ENCODE measurements at places on chromosomes 4 and X.

- DNase-seq: no peak
Observed at GRCh38 chrX:12488771-12489170, 302.4 kb upstream of the PRPS2 start.

DNA sequence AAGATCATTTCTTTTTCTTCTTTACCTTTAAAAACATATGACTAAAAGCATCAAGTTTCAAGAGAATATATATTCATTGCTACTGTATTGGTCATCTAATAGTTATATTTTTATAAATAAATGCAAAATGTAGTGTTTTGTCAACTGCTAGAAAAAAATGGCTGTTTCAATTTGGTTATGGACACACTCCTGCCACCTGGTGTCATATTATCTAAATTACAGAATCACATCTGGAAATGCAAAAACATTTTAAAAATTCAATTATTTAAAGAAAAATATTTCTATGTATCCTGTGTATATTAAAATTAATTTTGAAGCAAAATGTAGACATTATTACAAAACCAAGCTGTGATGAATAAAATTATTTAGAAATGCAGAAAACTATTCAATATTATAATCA, 329.4 kb upstream of the PCDH18 start:
- DNase-seq: no peak

DNA sequence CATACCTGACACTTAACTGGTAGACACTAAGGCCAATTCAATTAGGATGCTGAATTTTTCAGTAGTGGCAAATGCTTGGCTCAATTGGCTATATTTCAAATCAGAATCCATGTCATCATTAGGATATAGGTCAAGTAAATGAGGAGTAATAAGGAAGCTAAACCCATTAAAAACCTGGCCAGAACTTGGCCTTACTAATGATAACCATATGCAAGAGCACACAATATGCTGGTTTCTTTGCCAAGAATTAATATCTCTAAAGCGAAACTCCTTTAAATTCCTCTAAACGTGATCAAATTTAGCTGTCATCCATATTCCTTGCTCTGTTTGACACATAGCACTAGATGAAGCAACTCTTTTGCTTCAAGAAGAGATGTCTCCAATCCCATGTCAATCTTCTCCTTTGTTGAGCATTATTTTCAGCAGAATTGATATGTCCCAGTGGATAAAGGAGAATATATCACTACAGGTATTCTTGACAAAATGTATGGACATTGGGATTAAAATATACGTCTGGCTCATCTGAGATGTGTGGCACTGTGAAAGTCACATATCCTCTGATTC, 206.1 kb upstream of the ANKRD50 start:
- DNase-seq: no peak

GRCh38 chrX:18889346-18890048, 94.4 kb downstream of the PHKA2 start:
- no peak for DNase-seq

- DNase-seq: no peak
Observed at GRCh38 chr4:173046818-173047217, 121.8 kb upstream of the GALNT7 start.

- no peak for DNase-seq
Observed at GRCh38 chrX:129731228-129731627, 7.6 kb upstream of the XPNPEP2 start.

DNA sequence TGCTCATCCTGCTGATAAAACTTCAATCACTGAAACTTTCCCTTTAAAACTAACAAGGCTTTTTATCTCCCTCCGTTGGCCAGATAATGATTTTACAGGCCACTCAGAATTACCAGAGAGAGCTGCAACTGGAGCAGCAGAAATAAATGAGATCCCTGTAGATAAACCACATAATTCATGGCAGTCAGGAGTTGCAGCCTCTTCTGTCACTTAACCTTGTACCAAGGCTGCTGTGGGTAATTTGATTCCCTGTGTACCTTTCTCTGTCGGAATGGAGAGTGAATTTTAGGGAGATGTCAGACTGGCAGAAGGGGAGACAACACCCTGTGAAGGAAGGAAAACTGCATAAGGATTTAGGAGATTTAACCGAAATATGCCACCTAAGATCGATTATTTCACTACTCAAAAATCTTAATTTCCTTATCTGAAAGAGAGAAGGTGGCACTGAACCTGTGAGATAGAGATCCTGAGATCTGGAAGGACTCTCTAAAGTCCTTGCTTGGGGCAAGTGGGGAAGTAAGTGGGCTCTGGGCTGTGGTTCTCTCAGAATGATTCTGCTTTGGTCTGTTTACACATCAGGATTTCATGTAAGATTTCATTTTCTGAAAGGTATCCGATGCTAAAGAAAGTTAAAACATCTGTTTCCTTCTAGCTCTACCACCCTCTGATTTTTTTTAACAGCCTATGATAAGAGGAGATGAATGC, 14.3 kb upstream of the TSPAN5 start:
- no peak for DNase-seq

GRCh38 chr4:58669783-58670182, 1559.6 kb upstream of the IGFBP7 start:
- DNase-seq: no peak

DNA sequence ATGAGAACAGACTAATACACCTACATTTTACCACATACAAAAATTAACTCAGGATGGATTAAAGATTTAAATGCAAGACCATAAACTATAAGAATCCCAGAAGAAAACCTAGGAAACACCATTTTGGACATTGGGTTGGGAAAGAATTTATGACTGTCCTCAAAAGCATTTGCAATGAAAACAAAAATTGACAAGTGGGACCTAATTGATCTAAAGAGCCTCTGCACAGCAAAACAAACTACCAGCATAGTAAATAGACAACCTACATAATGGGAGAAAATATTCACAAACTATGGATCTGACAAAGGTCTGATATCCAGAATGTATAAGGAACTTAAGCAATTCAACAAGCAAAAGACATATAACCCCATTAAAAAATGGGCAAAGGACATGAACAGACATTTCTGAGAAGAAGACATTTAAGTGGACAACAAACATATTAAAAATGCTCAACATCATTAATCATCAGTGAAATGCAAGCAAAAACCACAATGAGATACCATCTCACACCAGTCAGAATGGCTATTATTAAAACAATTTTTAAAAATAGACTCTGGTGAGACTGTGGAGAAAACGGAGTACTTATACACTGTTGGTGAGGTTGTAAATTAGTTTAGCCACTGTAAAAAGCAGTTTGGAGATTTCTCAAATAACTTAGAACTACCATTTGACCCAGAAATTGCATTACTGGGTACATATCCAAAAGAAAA, 221.7 kb upstream of the DIPK2B start:
- DNase-seq: no peak

GRCh38 chr4:109146499-109146898, 156.0 kb downstream of the COL25A1 start:
- DNase-seq: no peak

GRCh38 chr4:186782302-186782701, 58.6 kb upstream of the FAT1 start:
- no peak for DNase-seq

DNA sequence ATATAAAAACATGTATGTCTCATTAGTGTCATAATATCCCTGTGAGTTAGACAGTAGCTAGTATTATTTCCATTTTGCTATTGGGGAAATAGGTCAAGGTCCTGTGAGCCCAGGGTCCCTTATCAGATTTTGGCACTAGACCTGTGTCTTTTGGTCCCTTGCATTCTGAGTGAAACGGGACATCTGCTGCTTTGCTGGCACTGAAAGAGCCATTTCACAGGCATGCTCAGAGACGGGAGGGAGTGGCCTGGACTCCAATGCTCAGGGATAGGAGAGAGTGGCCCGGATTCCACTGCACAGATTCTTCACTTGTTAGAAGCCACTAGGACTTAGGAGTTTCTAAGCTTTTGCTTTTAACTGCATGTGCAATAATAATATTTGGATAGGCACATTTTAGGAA, 177.2 kb downstream of the TSPAN5 start:
- DNase-seq: no peak

GRCh38 chr4:147923381-147923780, 191.5 kb downstream of the ARHGAP10 start:
- no peak for DNase-seq

- DNase-seq: no peak
Observed at GRCh38 chr4:159542296-159542695, 439.4 kb downstream of the RAPGEF2 start.

DNA sequence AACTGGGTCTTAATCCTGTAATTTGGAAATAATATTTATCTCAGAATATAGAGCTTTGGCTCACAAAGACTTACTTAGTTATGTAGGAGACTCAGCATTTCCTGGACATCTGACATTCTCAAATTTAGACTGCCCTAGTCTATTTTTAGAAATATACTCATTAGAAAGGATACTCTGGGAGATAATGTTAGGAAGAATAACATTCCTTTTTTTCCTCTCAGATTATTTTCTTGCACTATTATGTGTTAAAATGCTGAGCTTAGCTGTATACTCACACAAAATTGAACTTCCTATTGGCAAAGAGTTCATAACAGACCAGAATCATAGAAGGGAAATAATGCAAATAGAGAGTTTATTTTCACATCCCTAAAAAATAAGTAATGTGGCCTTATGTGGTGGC, 1424.9 kb upstream of the PCDH7 start:
- no peak for DNase-seq

DNA sequence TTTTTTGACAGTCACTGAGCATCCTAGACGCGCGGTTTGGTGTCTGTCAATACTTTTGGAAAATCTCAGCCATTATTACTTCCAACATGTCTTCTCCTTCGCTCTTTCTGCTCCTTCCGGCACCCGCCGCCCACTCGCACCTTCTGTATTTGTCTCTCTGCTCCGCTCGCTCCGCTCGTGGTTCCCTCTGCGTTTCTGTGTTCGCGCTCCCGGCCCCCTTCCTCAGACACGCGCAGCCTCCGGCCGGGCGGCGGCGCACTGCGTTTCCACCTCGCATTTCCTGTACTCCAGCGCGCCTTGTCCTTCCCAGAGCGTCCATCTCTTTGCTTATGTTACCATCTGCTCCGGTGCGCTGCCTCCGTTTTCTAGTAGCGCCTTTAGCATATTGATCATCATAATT, 21.1 kb downstream of the PDE6B start:
- DNase-seq: no peak

- DNase-seq: no peak
Observed at GRCh38 chrX:128365492-128365891, 313.3 kb upstream of the ACTRT1 start.

DNA sequence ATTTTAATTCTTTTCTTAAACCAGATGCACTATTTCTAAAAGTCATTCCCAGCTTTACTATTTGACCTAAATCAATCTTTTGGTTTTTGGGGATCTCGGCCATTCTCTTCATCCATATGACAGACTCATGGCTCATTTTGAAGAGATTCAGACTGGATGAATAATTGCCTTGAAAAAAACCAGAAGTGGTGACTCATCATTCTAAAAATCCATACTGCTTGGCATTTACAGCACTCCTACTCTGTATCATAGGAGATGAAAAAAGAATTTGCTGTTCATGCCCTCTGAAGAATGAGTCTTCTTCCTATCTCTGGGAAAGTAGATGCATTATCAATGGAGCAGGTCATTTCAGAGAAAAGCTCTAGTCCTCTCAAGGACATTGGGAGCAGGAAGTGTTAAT, 220.5 kb upstream of the RPS6KA3 start:
- no peak for DNase-seq

DNA sequence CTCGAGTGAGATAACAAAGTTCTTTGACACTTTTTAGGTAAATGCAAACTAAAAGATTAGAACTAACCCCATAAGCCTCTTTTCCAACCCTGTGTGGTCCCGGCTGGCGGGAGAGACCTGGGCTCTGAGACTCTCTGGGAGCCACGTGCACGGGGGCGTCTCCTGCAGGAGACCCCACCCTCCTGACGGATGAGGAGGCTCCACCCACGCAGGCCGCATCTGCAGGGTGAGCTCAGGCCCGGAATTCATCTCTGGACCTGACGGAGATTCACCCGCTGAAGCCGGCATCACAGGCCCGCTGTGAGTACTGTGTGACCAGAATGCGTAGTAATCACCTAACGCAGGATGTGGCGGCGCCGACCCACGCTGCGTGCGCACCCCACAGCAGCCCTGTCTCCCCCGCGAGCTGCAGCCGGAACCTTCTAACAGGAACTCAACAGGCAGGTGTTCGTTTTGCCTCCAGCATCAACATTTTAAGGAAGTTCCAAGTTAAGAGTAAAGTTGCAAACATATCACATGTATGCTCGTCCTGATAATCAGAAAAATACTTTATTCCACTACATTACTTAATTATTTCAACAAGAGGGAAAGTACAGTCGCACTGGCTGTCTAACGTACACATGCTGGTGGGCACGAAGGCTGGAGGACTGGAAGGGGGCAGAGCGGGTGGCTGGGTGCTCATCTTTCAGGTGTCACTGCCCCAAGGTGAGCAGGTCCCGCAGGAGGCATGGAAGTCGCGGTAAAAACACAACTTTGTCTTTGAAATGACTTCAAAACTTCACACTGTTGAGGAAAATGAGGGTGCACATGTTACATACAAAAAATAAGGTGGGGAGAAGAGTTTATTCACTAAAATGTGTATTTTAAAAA, 44.5 kb downstream of the FGFRL1 start:
- peak; percentile 61 for DNase-seq

DNA sequence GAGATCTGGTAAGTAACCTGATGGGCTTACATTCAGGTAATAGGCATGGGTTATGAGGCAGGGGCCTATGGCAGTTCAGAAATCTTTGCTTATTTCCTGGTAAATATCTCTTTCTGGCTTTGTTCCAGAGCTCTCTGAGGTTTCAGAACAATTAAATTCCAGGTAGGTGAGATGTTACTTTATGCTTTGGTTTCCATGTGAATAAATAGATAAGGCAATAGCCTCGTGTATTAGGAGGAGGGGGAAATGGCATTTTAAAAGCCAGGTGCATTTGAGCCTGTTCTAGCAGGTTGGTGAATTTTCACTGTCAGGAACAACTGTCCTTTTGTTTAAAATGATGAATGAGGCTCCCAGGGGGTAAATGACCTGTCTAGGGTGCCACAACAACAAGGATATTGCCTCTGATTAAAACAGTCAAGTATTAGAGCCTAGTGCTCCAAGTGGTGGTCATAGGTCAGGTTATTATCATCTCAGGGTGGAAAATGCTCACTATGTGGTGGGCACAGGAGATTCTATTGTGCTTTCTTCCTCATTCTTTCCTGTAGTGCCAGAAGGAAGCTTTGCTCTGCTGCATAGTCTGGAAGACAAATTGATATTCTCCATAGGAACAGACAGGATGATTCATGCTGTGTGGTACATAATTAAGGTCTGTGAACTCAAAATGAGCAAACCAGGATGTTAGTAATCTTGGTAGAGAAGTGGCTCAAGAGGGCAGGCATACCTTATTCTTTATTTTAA, 296.2 kb downstream of the INPP4B start:
- DNase-seq: no peak

DNA sequence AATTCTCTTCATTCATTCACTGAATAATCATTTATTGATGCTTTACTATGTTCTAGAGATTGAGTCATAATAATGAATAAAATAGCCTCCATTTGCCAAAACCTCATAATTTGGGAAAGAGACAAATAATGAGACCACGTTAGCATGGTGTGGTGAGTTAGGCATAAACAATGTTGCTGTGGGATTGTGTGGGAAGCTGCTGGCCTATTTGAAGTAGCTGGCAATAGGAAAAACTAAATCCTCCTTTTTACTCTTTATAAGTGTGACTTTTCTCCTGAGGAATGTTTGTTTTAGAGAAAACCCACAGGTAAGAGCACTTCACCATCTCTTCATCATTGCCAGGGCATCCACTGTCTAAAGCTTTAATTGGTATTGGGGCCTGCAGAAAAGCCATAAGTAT, 95.3 kb downstream of the AREG start:
- DNase-seq: no peak

Measured in DND-41 (cell line).